ENCODE measurements at places on chromosomes 4 and X. TPM values are rescaled to one million over a fixed set of nuclear protein-coding genes. Genes with fewer than 3 reads are reported as not detected.

- DNase-seq: no peak
These were observed 119.8 kb downstream of the SPOCK3 start for GRCh38 chr4:167114416-167114971.

DNA sequence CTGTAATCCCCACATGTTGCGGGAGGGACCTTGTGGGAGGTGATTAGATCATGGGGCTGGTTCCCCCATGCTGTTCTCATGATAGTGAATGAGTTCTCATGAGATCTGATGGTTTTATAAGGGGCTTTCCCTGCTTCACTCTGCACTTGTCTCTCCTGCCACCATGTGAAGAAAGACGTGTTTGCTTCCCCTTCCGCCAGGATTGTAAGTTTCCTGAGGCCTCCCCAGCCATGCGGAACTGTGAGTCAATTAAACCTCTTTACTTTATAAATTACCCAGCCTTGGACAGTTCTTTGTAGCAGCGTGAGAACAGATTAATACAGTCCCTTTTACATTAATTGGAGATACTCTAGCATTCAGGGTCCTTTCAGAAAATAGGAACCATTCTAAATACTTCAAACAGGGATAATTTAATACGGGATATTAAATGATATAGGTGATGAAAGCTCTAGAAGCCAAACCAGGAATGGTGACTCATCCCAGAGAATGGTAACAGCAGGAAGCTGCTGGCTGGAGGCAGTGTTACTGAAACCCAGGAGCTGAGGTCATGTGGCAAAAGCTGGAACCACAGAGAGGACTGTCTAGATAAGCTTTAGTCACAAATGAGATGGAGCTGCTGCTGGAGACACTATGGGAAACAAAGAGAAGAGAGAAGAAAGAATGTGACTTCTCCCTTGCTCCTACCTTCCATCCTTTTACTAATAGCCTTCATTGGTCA, 57.3 kb downstream of the GSTCD start:
- no peak for DNase-seq

GRCh38 chr4:152464030-152464823, 71.7 kb downstream of the FBXW7 start:
- no peak for DNase-seq

GRCh38 chr4:85968945-85969819, 390.7 kb downstream of the MAPK10 start:
- DNase-seq: no peak

GRCh38 chr4:128904821-128905220, 95.3 kb downstream of the JADE1 start:
- no peak for DNase-seq

- no peak for DNase-seq
These were observed 81.7 kb upstream of the ARHGAP24 start for GRCh38 chr4:85393201-85393600.

DNA sequence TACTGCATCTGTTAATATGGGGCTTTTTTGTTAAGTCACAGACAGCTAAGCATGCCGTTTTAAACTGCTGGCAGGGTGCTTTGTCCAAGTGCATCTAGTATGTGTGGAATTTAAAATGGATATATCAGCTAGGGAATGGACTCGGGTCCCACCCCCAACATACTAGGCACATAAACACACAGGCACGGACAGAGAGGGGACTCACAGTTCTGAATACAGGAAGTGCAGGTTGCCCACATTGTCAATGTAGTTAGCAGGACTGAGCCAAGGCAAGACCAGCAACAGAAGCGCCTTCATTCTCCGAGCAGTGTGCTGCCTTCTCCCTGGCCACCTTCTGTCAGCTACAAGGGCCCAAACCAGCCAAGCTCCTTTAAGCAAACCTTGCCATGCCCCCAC, 33.6 kb downstream of the LNX1 start:
- no peak for DNase-seq

DNA sequence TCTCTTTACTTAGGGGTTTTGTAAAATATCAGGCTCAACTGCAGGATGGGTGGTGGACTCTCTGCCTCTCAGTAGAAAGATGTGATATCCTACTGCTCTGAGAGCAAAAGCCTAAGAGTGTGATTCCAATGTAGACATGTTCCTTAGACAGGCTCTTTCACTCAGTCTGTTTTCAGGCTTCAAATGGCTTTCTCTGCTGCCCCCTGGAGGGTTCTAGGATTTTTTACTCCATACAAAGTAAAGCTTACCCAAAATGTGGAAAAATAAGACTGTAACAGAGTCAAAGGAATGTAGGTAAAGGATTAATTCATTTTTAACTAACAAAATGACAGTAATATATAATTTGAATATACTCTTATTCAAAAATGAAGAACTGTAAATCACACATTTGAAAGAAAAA, 32.1 kb downstream of the ZGRF1 start:
- DNase-seq: no peak

- DNase-seq: no peak
These were observed 736 bp downstream of the IDS start for GRCh38 chrX:149504226-149504914.

DNA sequence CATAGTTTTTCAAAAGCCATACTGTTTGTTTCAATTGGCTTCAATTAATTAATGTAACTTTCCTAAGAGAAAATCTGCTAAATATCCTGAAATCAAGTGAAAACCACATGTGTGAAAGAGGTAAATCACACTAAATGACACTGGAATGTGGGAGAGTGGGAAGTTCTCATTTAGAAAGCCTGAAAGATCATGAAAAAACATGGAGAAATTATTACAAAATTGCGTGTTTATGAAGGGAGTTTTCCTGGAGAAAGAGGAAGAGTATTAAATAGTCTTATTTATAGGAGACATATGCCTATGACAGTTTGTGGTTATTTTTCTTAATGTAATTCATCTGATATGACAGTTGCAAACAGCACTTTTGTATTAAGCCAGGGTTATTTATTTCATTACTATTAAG, 183.7 kb downstream of the DKK2 start:
- no peak for DNase-seq

Gene LRBA
- total RNA-seq: 22.1 TPM

Gene GAGE1
- not detected for total RNA-seq
